ENCODE measurements at places on chromosomes 6 and 20.

- DNase-seq, result no peak
These were observed 1.5 kb downstream of the BTN3A2 start for GRCh38 chr6:26366504-26366903.

DNA sequence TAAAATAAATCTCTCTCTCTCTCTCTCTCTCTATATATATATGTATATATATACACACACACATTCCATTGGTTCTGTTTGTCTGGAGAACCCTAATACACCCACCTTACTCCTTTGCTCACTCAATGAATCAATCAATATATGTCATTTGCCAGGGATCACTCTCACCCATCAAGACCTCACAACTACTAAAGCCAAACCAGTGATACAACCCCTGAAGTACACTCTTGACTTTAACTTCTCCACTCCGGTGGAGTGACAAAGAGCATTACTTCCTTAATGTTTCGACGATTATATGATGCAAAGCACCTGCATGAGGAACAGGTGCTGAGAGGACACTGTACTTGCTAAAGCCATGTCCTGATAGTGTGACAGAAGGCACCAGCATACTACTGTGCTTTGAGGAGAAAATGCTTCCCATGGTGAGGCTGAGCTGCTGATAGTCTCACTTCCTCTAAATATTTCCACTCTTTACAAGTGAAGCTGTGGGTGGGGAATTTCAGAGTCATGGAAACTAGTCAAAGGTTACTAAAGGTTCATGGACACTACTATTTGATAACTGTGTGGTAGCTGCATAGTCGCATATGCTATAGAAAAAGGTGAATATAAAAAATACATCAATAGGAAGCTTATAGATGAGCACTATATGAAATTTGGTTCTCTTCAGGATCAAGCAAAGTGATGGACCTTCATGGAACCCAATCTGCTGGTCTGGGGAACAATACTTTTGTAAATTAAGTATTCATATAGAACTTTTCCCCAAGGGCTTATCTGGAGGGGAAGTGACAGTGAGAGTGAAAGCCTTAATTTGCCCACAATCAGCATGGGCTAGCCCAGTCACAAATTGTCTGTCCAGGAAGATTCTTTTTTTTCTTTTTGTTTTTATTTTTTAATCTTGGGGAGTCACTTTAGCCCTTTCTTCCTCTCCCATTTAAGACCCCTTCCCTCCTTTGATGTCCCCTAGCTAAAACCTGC, 141.9 kb upstream of the NEDD9 start:
- no peak for DNase-seq

GRCh38 chr6:157456524-157456829, 75.5 kb downstream of the ZDHHC14 start:
- no peak for DNase-seq

- DNase-seq, result no peak
These were observed 223.3 kb downstream of the TMEM242 start for GRCh38 chr6:157099912-157100593.

- no peak for DNase-seq
These were observed 56.1 kb downstream of the NFATC2 start for GRCh38 chr20:51486197-51487005.

GRCh38 chr20:40148886-40149285, 540.1 kb downstream of the MAFB start:
- no peak for DNase-seq
